Left ventricle myocardium superior (tissue), 1 donor: ENCODE measurements at places on chromosomes 7 and 10. TPM values are rescaled to one million over a fixed set of nuclear protein-coding genes. Genes with fewer than 3 reads are reported as not detected.

DNA sequence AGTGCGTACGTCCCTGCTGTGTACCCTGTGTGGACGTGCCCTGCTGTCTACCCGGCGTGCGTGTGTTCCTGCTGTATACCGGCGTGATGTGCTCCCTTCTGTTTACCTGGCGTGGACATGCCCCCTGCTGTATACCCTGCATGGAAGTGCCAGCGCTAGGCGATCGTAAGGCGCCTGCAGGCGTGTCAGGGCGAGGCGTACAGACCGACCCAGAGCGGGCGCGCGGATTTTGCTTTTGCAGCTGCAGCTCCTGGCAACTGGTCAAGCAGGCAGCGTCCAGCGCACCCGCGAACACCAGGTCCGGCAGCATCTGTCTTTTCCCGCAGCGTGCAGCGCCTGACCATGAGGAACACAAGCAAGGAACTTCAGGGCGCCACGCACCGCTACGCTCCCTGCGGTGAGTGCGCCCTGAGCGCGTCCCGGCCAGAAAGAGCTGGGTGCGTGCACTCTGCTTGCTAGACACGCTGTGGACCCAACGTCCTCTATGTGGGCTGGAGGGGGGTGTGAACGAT, 680 bp downstream of the C7orf57 start:
- peak; percentile 59 for DNase-seq

GRCh38 chr10:79047875-79048638, 20.7 kb upstream of the ZMIZ1 start:
- DNase-seq, result no peak

GRCh38 chr10:30857803-30858202, 173.9 kb downstream of the ZNF438 start:
- DNase-seq, result peak; percentile 76

DNA sequence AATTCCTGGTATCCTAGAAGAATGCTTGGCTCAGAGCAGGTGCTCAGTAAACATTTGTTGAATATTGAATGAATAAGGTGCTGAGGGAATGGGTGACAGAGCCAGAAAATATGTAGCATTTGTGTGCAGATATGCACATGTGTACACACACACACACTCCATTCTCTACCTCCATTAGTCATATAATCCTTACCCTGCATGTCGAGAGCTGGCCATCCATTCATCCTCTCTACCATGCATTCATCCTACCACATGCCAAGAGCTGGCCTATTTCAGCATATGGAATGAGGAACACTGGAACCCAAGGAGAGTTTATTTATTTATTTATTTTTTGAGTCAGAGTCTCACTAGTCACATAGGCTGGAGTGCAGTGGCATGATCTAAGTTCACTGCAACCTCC, 284.8 kb downstream of the PLXNA4 start:
- no peak for DNase-seq

TCAF2 gene
- total RNA-seq, result 0.52 TPM
